ENCODE measurements at places on chromosomes 3 and 15. TPM values are rescaled to one million over a fixed set of nuclear protein-coding genes. Genes with fewer than 3 reads are reported as not detected.

TNNC1 gene
- not detected for total RNA-seq

PYGO1 gene
- total RNA-seq = under 0.01 TPM

GOLGA8G gene
- total RNA-seq = not detected

CADM2 gene
- 0.20 TPM for total RNA-seq

ECE2 gene
- total RNA-seq = not detected

MYRIP gene
- total RNA-seq = 5.7 TPM

DNA sequence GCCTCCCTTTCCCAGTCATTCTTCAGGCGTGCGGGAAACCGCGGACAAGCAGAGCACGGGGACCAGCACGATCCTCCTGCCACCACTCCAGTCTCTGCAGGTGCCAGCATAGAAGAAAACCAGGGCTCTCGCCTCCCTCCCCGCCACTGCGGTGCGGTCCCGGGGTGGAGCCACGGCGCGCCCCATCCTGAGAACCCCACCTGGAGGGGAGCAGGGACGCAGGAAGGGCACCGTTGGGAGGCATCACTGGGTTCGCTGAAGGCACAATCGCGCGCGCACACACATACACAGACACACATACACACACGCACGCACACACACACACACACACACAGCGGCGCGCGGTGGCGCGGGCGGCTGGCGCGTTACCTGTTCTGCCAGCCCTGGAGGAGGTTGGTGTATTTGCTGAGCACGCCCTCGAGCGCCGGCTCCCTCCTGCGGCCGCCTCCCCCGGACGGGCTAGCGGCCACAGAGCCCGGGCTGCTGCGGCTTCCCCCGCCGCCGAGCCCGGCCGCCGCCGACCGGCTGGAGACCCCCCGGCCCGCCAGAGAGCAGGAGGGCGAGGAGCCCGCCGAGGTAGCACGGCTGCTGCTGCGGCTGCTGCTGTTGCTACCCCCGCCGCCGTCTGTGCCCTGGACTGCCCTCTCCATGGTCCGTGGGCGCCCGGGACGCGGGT is 394 bp downstream of the OSBPL10 start:
- DNase-seq = peak; percentile 70

GRCh38 chr3:27943106-27943505 is 221.0 kb upstream of the EOMES start:
- DNase-seq = peak; percentile 1

- peak; percentile 18 for DNase-seq
Observed at GRCh38 chr15:39896101-39896500, 24.0 kb downstream of the GPR176 start.

DNA sequence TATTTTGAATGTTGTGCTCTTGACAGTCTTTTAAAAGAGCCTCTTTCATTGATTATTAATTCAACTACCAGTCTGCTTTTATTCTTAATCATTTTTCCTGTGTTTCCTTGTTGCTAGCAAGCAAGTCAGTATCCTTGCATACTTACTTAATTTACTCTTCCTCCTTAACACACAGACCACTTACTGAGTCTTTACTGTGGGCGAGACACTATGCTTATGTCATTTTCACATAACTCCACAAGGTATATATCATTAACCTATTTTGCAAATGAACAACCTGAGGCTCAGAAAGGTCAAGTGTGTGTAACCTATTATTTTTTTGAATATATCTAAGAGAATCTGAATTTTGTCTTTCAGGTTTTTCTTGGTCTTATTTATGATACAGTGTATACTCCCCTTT is 130.9 kb downstream of the WDR76 start:
- no peak for DNase-seq

GRCh38 chr15:43508991-43509659 is 8.3 kb upstream of the MAP1A start:
- DNase-seq = no peak

GRCh38 chr3:107498646-107499045 is 24.1 kb upstream of the BBX start:
- no peak for DNase-seq

- DNase-seq = no peak
Observed at GRCh38 chr3:25427563-25427941, 511 bp upstream of the RARB start.

DNA sequence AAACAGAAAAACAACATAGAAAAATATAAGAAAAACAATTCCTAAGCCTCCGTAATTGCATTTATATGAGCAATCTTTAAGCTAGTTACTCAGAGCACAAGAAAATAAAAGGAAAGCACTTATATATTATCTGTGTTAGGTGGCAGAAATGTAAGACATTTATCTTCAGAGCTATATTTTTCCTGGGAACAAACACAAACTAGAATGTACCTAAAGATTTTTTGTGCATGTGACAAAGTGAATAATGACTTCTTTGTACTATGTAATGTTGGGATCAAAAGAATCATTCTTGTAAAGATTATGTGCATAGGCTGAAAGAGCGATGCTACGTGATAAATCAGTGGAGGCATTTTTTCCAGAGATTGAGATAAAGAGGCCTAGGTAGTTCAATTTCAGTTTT is 111.3 kb upstream of the GMNC start:
- no peak for DNase-seq

DNA sequence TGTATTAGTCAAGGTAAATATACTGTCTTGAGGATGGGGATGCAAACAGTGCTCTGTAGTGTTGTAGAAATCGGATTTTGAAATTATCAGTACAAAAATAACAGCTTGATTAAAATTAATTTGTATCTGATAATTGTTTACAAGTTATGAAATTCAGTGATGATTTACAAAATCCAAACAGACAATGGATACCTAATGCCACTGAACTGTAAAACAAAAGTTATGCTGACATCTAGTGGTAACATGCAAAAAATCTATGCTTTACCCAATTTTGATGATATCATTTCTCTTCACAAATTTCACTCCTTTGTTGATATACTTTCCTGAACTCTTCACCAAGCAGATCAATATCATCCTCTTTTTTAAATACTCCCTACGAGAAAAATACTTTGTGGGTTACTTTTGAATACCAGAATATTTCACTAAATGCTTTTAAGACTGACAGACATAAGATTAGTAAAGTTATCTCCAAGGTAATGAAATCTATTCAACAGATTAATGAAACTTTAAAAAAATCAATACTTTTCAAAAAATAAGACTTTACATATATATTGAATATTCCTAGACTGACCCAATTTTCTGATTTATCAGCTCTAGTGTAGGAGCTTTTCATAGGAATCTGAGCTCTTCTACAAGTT is 36.0 kb downstream of the MNS1 start:
- DNase-seq = peak; percentile 48

GRCh38 chr15:93706495-93707292 is 524.7 kb upstream of the MCTP2 start:
- DNase-seq = no peak

DNA sequence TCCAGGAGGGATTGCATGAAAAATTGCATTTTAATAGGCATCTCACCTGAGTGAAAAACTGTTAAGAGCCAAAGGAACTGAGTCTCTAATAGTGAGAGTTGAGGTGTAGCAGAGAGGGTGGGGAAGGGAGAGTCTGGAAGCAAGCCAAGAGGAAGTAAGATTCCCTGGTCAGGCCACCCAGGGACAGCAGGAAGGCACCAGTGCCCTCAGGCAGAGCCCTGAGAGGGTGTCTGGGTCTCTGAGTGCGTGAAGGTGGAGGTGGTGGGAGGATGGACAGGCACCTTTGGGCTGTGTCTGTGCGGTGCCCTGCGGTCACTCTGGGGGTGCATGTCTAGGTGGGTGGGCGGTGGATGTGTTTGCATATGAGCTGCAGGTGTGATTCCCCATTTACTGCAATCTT is 300.4 kb upstream of the ROPN1 start:
- DNase-seq = no peak

DNA sequence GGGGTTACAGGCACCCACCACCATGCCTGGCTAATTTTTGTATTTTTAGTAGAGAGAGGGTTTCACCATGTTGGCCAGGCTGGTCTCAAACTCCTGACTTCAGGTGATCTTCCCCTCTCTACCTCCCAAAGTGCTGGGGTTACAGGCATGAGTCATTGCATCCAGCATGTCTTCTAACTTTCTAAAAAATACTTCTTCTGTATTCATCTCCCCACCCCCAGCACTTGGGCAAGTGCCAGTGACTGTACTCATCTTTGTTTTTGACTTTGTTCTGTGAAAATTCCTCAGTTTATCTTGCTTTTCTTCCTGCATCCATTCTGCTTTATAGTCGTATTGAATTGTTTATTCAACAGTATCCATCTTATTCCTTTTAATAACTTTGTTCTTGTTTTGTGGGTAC is 47.6 kb downstream of the ARIH1 start:
- no peak for DNase-seq

- DNase-seq = no peak
Observed at GRCh38 chr3:195754141-195754540, 33.4 kb downstream of the MUC20 start.

- peak; percentile 68 for DNase-seq
Observed at GRCh38 chr15:73982222-73982962, 9.7 kb downstream of the STOML1 start.

DNA sequence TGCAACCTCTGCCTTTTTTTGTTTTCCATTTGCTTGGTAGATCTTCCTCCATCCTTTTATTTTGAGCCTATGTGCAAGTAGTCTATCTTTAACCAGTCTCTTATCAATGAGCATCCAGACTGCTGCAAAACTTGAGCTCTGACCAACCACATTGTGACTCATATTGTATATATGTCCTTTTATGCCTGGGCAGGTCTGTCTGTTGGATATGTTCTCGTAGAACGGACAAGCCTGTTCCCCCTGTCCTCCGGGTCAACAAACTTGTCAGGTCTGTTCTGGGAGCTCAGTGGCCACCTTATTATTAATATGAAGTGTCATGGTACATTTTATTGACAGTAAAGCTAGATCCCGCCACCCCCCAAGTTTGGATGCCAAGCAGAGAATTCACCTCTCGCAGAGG is 252.9 kb upstream of the ST8SIA2 start:
- no peak for DNase-seq
